Right atrium auricular region (tissue), 2 donors: ENCODE measurements at places on chromosomes 16 and 17.
A peak's percentile ranks its signal among the peaks of the same experiment; 100 is the strongest.

DNA sequence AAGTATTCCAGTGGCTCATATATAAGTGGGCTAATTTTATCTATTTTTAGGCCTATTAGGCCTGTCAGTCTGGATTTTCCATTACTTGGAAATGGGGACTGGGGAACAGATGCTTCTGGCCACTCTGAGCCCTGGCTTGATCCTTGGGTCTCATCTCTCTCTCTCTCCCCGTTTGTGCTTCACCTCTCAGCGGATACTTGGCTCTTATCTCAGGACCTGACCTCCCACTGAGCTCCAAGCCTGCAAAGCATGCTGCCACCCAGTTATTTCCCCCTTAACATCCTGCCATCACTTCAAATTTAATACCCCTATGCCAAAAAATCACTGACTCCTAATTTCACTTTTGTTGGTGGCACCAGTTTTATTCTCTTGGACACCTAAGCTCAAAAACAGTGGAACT lies 4.2 kb downstream of the ZNF843 start:
- no peak for DNase-seq
- H3K4me1 ChIP-seq, result no peaks in the 10 kb centered on the region
- no peaks in the 10 kb centered on the region for H3K27me3 ChIP-seq
- no peak overlapping the region for H3K27ac ChIP-seq

DNA sequence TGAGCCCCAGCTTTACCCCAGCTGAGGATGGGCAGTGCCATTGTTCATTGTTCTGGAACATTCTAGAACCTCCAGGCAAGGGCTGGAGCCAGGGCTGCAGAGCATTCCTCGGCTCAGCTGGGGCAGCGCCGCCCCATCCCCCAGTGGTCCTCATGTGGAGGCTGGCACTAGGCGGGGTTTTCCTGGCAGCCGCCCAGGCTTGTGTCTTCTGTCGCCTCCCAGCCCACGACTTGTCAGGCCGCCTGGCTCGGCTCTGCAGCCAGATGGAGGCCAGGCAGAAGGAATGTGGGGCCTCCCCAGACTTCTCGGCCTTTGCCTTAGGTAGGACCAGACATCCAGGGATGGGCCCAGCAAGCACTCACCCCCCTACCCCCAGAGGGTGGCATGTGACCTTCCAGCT lies at the start of gene TMEM95:
TMEM95 (plus strand) TSS at position 104 of the 400 bp plus-strand sequence; CDS start at position 153, 49 bp downstream.
- no peak within 1 kb of the TSS for H3K27ac ChIP-seq
- H3K4me3 ChIP-seq, result no peak within 1 kb of the TSS

- DNase-seq, result no peak
- H3K4me1 ChIP-seq, result no peaks in the 10 kb centered on the region
- H3K36me3 ChIP-seq, result no peaks in the 10 kb centered on the region
- no peak overlapping the region for H3K27ac ChIP-seq
- H3K4me3 ChIP-seq, result no peak overlapping the region
- no peaks in the 10 kb centered on the region for H3K27me3 ChIP-seq
Measured at GRCh38 chr16:63361032-63361624, 1324.9 kb upstream of the CDH8 start.

- no peak for DNase-seq
- H3K27me3 ChIP-seq, result no peaks in the 10 kb centered on the region
- peaks cover 16% of the 10 kb centered on the region for H3K36me3 ChIP-seq
- H3K4me1 ChIP-seq, result peaks cover 69% of the 10 kb centered on the region
- H3K27ac ChIP-seq, result peak overlapping the region; percentile 90
- H3K4me3 ChIP-seq, result peak overlapping the region; percentile 37
Measured at GRCh38 chr17:2706911-2707510, 4.6 kb downstream of the CLUH start.

DNA sequence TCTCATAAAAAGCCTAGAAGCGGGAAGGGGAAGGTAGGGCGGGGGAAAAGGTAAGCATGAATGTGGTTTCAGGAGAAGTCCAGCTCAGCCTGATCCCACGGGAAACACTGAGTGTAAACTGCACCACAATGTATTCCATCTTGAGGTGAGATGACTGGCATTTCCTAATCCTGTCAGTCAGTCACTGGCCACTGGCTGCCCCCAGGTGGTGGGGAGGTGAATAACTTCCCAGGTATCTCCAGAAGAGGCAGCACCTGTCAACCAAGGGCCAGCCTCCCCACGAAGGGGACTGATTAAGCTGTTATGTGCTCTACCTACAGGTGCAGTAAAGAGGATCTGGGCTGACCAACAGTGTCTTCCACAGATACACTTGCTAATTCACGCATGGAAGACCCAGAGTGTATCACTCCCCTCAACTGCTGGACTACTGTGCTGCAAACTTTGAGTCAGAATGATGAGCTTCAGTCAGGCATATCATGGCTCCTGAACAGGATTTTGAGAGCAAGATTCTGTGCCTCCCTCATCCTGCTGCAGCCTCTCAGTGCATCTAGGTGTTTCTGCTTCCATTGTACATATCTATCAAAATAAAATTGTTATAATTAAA lies 108.5 kb upstream of the CCL2 start:
- no peaks in the 10 kb centered on the region for H3K36me3 ChIP-seq
- no peak overlapping the region for H3K4me3 ChIP-seq
- no peak overlapping the region for H3K27ac ChIP-seq
- no peaks in the 10 kb centered on the region for H3K4me1 ChIP-seq
- no peaks in the 10 kb centered on the region for H3K27me3 ChIP-seq

GRCh38 chr16:73071131-73071940 lies 23.4 kb upstream of the ZFHX3 start:
- no peaks in the 10 kb centered on the region for H3K36me3 ChIP-seq
- no peak overlapping the region for H3K4me3 ChIP-seq
- DNase-seq, result no peak
- H3K27me3 ChIP-seq, result peaks cover 4% of the 10 kb centered on the region
- H3K27ac ChIP-seq, result peak overlapping the region; percentile 90
- peaks cover 51% of the 10 kb centered on the region for H3K4me1 ChIP-seq

DNA sequence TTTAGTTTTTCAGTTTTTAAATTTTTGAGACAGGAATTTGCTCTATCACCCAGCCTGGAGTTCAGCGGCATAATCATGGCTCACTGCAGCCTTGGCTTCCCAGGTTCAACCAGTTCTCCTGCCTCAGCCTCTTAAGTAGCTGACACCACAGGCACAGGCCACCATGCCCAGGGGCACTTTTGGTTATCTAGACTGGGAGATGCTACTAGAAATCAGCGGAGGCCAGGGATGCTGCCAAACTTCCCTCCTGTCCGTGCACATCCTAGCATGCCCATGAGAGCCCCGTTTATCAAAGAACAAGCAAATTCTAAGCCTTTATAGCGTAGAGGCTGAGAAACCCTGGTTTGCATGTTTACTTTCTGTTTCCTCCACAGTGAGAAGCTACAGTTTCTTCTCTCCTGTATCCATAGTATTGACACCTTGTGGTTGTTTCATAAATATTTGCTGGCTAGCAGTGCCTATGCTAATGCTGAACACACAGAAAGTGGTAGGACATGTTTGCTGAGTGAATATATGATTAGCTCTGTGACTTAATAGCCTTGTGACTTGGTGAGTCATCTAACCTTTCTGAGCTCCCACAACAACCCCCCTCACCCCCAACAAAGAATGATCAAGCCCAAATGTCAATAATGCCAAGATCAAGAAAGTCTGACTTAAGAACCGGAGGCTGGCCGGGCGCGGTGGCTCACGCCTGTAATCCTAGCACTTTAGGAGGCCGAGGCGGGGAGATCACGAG lies 39.2 kb upstream of the MAF start:
- no peaks in the 10 kb centered on the region for H3K4me1 ChIP-seq
- H3K27ac ChIP-seq, result no peak overlapping the region
- no peaks in the 10 kb centered on the region for H3K27me3 ChIP-seq
- no peak overlapping the region for H3K4me3 ChIP-seq

- no peak for DNase-seq
- no peaks in the 10 kb centered on the region for H3K36me3 ChIP-seq
- H3K27ac ChIP-seq, result no peak overlapping the region
- no peak overlapping the region for H3K4me3 ChIP-seq
- H3K4me1 ChIP-seq, result peaks cover 15% of the 10 kb centered on the region
Measured at GRCh38 chr16:610513-611381, 20.0 kb upstream of the WFIKKN1 start.

GRCh38 chr16:46612121-46612520 lies 9.1 kb downstream of the SHCBP1 start:
- DNase-seq, result no peak
- no peaks in the 10 kb centered on the region for H3K36me3 ChIP-seq
- no peaks in the 10 kb centered on the region for H3K27me3 ChIP-seq
- no peak overlapping the region for H3K27ac ChIP-seq
- H3K4me1 ChIP-seq, result peaks cover 5% of the 10 kb centered on the region
- H3K4me3 ChIP-seq, result no peak overlapping the region

- H3K27me3 ChIP-seq, result no peaks in the 10 kb centered on the region
- no peak overlapping the region for H3K27ac ChIP-seq
- no peaks in the 10 kb centered on the region for H3K4me1 ChIP-seq
- DNase-seq, result no peak
- H3K4me3 ChIP-seq, result no peak overlapping the region
- H3K36me3 ChIP-seq, result no peaks in the 10 kb centered on the region
Measured at GRCh38 chr16:80189476-80190175, 351.2 kb upstream of the DYNLRB2 start.

DNA sequence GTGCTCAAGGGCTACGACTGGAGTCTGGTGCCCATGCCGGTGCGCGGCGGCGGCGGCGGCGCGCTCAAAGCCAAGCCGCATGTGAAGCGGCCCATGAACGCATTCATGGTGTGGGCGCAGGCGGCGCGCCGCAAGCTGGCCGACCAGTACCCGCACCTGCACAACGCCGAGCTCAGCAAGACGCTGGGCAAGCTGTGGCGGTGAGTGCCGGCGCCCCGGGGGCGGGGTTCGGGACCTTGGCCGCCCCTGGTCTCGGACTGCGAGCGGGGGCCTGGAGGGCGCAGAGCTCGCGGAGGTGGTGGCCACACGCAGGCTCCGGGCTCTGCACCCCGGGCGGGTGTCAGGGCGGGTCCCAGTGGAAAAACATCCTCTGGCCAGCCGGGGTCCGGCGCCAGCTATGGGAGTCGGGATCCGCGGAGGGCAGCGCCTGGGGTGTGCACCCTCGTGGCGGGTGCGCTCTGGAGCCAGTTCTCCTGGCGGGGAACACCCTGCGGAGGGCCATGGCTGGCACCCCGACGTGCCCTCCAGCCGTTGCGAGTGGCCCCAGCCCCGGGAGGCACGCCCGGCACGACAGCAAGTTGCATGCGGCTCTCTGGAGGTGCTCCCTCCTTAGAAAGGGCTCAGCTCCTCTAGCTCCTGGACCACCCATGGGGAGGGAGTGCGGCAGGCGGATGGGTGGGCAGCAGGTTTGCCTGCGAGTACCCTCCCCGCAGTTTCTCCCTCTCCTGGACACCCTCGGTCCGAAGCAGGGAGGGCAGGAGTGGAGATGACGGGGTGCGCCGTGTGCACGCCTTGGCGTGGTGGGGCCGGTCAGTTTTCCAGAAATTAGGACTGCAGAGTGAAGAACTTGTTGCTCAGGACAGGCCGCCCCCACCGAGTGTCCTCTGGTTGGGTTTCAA lies 824 bp downstream of the SOX8 start:
- no peaks in the 10 kb centered on the region for H3K27me3 ChIP-seq
- no peaks in the 10 kb centered on the region for H3K36me3 ChIP-seq
- peaks cover 24% of the 10 kb centered on the region for H3K4me1 ChIP-seq
- no peak overlapping the region for H3K27ac ChIP-seq

DNA sequence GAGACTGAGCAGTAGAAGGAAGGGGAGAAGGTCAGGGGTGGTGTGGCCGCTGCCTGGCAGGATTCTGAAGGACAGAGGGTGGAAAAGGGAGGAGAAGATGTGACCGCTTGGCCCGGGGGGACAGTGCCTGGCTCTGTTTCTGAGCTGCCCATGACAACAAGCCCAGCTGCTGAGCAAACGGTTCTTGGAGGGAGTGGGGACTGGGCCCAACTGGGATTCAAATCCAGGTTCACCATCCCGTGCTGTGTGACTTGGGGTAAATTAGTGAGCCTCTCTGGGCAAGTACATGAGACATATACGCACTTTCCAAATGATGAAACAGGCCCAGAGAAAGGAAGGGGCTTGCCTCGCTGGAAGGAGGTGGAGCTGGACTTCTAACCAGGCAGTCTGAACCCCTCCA lies 23.3 kb downstream of the SEC14L5 start:
- H3K27ac ChIP-seq, result peak overlapping the region; percentile 79
- no peak overlapping the region for H3K4me3 ChIP-seq
- DNase-seq, result no peak
- no peaks in the 10 kb centered on the region for H3K36me3 ChIP-seq
- H3K27me3 ChIP-seq, result no peaks in the 10 kb centered on the region

DNA sequence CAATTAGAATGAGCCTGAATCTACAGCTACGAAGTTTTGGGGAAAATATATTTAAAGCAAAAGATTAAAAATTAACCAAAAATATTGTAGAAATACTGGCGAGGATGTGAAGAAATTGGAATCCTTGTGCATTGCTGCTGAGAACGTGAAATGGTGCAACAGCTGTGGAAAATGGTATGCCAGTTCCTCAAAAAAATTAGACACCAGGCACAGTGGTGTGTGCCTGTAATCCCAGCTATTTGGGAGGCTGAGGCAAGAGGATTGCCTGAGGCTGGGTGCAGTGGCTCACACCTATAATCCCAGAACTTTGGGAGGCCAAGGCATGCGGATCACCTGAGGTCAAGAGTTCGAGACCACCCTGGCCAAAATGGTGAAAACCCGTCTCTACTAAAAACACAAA lies 119.9 kb upstream of the TMEM97 start:
- H3K27me3 ChIP-seq, result no peaks in the 10 kb centered on the region
- no peak overlapping the region for H3K27ac ChIP-seq
- no peaks in the 10 kb centered on the region for H3K4me1 ChIP-seq
- no peak overlapping the region for H3K4me3 ChIP-seq
- no peak for DNase-seq

GRCh38 chr17:62880120-62880519 lies 72.0 kb upstream of the MARCHF10 start:
- no peak overlapping the region for H3K4me3 ChIP-seq
- no peak for DNase-seq
- H3K27me3 ChIP-seq, result no peaks in the 10 kb centered on the region
- no peak overlapping the region for H3K27ac ChIP-seq
- no peaks in the 10 kb centered on the region for H3K36me3 ChIP-seq
